Left ventricle myocardium inferior (tissue), 1 donor: ENCODE measurements at places on chromosomes 12 and 14. TPM values are rescaled to one million over a fixed set of nuclear protein-coding genes. Genes with fewer than 3 reads are reported as not detected.

- no peaks in the 10 kb centered on the region for H3K4me1 ChIP-seq
- H3K36me3 ChIP-seq = no peaks in the 10 kb centered on the region
- H3K4me3 ChIP-seq = no peak overlapping the region
- peaks cover 86% of the 10 kb centered on the region for H3K27me3 ChIP-seq
Measured at GRCh38 chr14:94675036-94675435, 62.8 kb downstream of the SERPINA3 start.

DNA sequence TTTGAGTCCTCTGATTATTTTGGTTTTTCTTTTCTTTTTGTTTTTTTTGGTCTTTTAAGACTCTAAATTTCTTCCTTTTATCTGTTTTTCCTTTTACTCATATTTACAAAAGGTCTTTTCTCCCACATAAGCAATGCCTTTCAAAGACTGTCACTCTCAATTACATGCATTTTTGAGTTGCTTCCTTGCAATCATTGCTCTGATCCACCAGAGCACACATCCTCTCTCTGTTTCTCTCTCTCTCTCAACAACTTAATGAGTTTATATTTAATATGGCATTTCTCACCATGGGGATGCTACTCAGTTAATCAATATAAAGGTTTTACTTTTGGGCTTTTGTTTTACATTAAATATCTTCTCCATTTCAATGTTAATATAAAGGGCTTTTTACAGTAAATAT, 62.7 kb upstream of the OR10AD1 start:
- no peak overlapping the region for H3K4me3 ChIP-seq
- no peaks in the 10 kb centered on the region for H3K27me3 ChIP-seq
- H3K4me1 ChIP-seq = no peaks in the 10 kb centered on the region
- DNase-seq = no peak
- no peaks in the 10 kb centered on the region for H3K36me3 ChIP-seq

DNA sequence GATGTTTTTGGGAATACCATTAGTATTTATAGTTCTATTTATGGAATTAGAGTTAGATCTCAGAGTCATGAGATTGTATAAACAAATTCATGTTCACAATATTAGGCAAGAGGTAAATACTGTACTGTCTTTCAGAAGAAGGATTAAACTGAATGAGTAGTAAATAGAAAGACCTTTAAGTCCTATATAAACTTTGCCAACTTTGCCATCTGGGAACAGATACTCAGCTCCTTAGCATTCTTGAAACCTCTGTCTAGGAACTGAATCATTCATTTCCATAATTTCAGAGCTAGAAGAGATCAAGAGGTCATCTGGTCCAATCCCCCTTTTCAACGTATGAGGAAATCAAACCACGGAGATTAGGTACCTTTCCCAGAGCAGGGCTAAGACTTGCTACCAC, 141.1 kb downstream of the CAND1 start:
- no peak overlapping the region for H3K27ac ChIP-seq
- no peak overlapping the region for H3K4me3 ChIP-seq
- H3K36me3 ChIP-seq = no peaks in the 10 kb centered on the region
- H3K27me3 ChIP-seq = no peaks in the 10 kb centered on the region
- H3K4me1 ChIP-seq = peaks cover 12% of the 10 kb centered on the region

GRCh38 chr12:114397978-114398881, 7.7 kb downstream of the TBX5 start:
- peaks cover 83% of the 10 kb centered on the region for H3K27me3 ChIP-seq
- H3K4me3 ChIP-seq = no peak overlapping the region
- no peak overlapping the region for H3K27ac ChIP-seq
- peaks cover 32% of the 10 kb centered on the region for H3K36me3 ChIP-seq

DNA sequence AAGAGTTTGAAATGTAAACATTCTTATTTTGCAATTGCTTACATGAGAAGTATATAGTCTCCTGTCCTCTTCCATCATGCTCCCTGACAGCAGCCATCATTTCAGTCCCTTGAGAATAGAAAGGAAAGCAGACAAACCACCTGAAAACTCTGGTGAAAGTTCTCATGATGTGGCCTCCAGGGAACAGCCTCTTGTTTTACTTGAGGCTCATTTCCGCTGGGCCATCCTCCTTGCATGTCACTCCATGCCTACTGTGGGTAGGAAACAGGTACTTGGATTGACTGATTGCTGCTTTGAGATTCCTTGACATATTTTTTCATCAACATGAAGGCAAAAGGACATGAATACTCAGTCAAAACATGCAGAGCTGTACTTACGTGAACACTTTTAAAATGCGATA, 6.0 kb downstream of the SYT1 start:
- H3K27me3 ChIP-seq = peaks cover 21% of the 10 kb centered on the region
- no peaks in the 10 kb centered on the region for H3K4me1 ChIP-seq
- no peak overlapping the region for H3K27ac ChIP-seq
- no peak for DNase-seq
- no peak overlapping the region for H3K4me3 ChIP-seq

- H3K27ac ChIP-seq = peak overlapping the region; percentile 98
- peak overlapping the region; percentile 100 for H3K4me3 ChIP-seq
- no peaks in the 10 kb centered on the region for H3K27me3 ChIP-seq
- peaks cover 23% of the 10 kb centered on the region for H3K36me3 ChIP-seq
Measured at GRCh38 chr12:113184098-113184899, 979 bp downstream of the DDX54 start.

The CABP1 gene
- total RNA-seq = 4.2 TPM

DNA sequence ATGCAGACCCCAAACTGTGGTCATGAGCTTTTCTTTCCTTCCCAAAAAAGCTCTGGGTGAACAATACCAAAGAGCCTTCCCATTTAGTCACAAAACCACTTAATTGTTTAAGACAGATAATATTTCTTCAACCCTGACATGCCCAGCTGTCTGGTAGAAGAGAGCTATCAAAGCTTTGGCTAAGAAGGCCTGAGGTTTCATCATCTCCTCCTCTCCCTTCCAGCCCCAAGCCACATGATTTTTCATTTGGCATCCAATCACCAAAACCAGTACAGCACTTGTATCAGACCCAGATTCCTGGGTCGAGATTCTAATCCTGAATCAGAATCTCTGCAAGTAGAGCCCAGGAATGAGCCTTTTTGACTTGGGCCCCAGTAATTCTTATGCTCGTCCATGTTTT, 199.6 kb upstream of the TMEM260 start:
- no peak overlapping the region for H3K27ac ChIP-seq
- no peak for DNase-seq
- H3K4me1 ChIP-seq = peaks cover 7% of the 10 kb centered on the region
- H3K4me3 ChIP-seq = no peak overlapping the region
- no peaks in the 10 kb centered on the region for H3K27me3 ChIP-seq
- no peaks in the 10 kb centered on the region for H3K36me3 ChIP-seq

- H3K4me1 ChIP-seq = peaks cover 4% of the 10 kb centered on the region
- H3K36me3 ChIP-seq = no peaks in the 10 kb centered on the region
- H3K27me3 ChIP-seq = no peaks in the 10 kb centered on the region
- DNase-seq = peak; percentile 67
- H3K27ac ChIP-seq = no peak overlapping the region
Measured at GRCh38 chr12:53287741-53288216, 7.6 kb upstream of the PFDN5 start.

DNA sequence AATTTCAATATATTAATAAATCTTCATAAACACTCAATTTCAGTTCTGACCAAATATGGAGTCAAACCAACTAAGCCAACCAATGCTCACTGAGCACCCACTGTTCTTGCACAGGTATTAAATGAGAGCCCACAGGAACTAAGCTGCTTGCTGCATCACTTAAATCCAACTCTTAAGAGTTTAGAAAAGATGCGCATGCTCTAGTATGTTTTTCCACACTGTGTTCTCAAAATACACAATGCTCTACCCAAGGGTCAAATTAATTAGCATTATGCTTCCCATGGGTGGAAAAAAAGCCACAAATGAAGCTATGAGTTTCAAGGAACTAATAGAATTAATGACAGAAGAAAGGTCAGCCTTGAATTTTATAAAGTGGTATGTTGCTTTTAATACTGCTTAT, 3.7 kb upstream of the GPHB5 start:
- no peak for DNase-seq
- H3K27ac ChIP-seq = no peak overlapping the region
- no peaks in the 10 kb centered on the region for H3K4me1 ChIP-seq
- H3K27me3 ChIP-seq = no peaks in the 10 kb centered on the region
- no peak overlapping the region for H3K4me3 ChIP-seq
- no peaks in the 10 kb centered on the region for H3K36me3 ChIP-seq

The PLCZ1 gene
- total RNA-seq = 0.49 TPM

GRCh38 chr12:128008341-128008740, 258.6 kb upstream of the TMEM132C start:
- no peak overlapping the region for H3K27ac ChIP-seq
- no peaks in the 10 kb centered on the region for H3K4me1 ChIP-seq
- H3K36me3 ChIP-seq = no peaks in the 10 kb centered on the region
- H3K27me3 ChIP-seq = peaks cover 26% of the 10 kb centered on the region
- no peak overlapping the region for H3K4me3 ChIP-seq

- H3K27ac ChIP-seq = no peak overlapping the region
- H3K4me3 ChIP-seq = no peak overlapping the region
- peaks cover 64% of the 10 kb centered on the region for H3K4me1 ChIP-seq
Measured at GRCh38 chr12:124485371-124485770, 82.0 kb downstream of the NCOR2 start.

- H3K4me1 ChIP-seq = no peaks in the 10 kb centered on the region
- H3K4me3 ChIP-seq = no peak overlapping the region
- no peak for DNase-seq
Measured at GRCh38 chr14:100788517-100788916, 37.4 kb upstream of the MEG3 start.

- no peak overlapping the region for H3K27ac ChIP-seq
- H3K4me3 ChIP-seq = no peak overlapping the region
- H3K4me1 ChIP-seq = no peaks in the 10 kb centered on the region
- no peak for DNase-seq
- H3K36me3 ChIP-seq = no peaks in the 10 kb centered on the region
Measured at GRCh38 chr12:90226211-90226610, 517.6 kb upstream of the ATP2B1 start.

DNA sequence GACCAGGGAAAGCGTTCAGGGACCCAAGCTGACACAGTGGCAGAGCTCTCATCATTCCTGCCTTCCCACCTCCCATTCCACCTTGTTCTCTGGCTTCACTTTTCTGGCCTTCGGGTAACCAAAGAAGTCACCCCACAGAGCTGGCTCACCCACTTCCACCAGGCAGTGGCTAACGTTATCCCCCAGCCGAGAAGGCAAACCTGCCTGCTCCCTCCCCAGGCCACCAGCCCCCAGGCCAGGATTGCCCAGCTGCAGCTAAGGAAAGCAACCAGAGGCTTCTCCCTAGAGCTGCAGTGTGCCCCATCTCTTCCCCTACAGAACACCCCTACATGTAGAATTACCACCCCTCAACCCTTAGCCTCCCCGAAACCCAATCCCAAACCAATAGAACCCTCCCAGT, 22.2 kb downstream of the CCDC88C start:
- peaks cover 41% of the 10 kb centered on the region for H3K4me1 ChIP-seq
- peaks cover 100% of the 10 kb centered on the region for H3K27me3 ChIP-seq
- no peak overlapping the region for H3K27ac ChIP-seq
- no peaks in the 10 kb centered on the region for H3K36me3 ChIP-seq
- no peak for DNase-seq

The CLEC4A gene
- total RNA-seq = 1.5 TPM

The TAS2R14 gene
- 0.58 TPM for total RNA-seq

The RPGRIP1 gene
- total RNA-seq = 0.30 TPM

- no peak overlapping the region for H3K27ac ChIP-seq
- H3K27me3 ChIP-seq = no peaks in the 10 kb centered on the region
- no peaks in the 10 kb centered on the region for H3K36me3 ChIP-seq
- no peak for DNase-seq
- H3K4me1 ChIP-seq = peaks cover 3% of the 10 kb centered on the region
Measured at GRCh38 chr12:43294916-43295315, 257.1 kb downstream of the ADAMTS20 start.

GRCh38 chr12:750366-751191, 1.8 kb upstream of the WNK1 start:
- H3K27ac ChIP-seq = peak overlapping the region; percentile 99
- no peaks in the 10 kb centered on the region for H3K27me3 ChIP-seq
- no peak for DNase-seq
- peak overlapping the region; percentile 92 for H3K4me3 ChIP-seq

GRCh38 chr14:92774572-92774971, 19.5 kb upstream of the GOLGA5 start:
- no peaks in the 10 kb centered on the region for H3K4me1 ChIP-seq
- H3K27me3 ChIP-seq = no peaks in the 10 kb centered on the region
- no peak for DNase-seq
- H3K36me3 ChIP-seq = no peaks in the 10 kb centered on the region

- DNase-seq = no peak
- no peaks in the 10 kb centered on the region for H3K4me1 ChIP-seq
- H3K27me3 ChIP-seq = peaks cover 24% of the 10 kb centered on the region
- H3K27ac ChIP-seq = peak overlapping the region; percentile 16
Measured at GRCh38 chr12:64395739-64396138, 5.2 kb upstream of the C12orf56 start.

The C12orf54 gene
- not detected for total RNA-seq

DNA sequence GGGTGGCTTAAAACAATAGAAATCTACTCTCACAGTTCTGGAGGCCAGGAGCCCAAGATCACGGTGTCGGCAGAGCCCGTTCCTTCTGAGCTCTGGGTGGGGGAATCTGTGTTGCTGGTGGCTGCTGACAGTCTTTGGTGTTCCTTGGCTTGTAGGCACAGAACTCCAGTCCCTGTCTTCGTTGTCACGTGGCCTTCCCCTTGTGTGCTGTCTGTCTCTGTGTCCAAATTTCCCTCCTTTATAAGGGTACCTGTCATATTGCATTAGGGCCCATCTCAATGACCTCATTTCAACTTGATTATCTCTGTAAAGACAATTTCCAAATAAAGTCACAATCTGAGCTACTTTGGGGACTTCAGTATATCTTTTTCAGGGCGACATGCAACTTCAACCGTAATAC, 81.6 kb downstream of the CCDC92 start:
- peaks cover 84% of the 10 kb centered on the region for H3K27me3 ChIP-seq
- no peak overlapping the region for H3K4me3 ChIP-seq
- H3K27ac ChIP-seq = no peak overlapping the region
- DNase-seq = no peak

DNA sequence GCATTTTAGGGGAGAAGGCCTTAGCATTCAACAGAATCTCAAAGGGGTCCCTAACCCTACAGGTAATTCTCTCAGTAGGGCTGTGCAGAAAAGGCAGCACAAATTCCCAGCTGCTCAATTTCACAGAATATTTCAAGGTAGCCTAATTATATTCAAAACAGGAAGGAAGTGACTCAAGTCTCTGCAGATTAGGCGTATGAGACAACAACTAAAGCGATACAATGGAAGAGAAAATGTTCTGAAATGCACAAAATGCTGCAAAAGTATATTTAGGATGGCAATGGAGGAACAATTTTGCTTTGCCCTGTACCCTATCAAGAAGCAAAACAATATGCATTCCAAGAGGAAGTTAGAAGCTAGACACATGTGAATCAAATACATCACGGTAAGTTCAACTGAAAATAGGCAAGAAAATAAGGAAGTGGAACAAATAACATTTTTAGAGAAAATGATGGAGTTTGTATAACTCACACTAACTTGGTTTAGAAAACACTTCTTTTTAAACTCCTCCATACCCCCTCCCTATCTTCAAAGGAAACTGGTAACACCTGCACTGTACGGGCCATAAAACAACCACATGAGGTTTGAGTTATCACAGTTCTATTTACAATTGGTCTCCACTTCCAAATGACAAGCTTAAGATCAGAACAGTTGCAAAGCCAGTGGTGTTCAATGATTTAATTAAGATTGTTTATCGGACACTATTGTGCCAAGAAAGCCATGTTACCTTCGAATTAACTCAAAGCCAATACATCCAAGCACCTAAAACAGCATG, 1.6 kb downstream of the GIT2 start:
- no peaks in the 10 kb centered on the region for H3K27me3 ChIP-seq
- H3K27ac ChIP-seq = peak overlapping the region; percentile 94
- no peak for DNase-seq
- peaks cover 15% of the 10 kb centered on the region for H3K36me3 ChIP-seq
- peak overlapping the region; percentile 97 for H3K4me3 ChIP-seq

GRCh38 chr12:75404231-75404630, 13.3 kb downstream of the GLIPR1L2 start:
- no peaks in the 10 kb centered on the region for H3K36me3 ChIP-seq
- no peak overlapping the region for H3K27ac ChIP-seq
- no peaks in the 10 kb centered on the region for H3K27me3 ChIP-seq
- no peak overlapping the region for H3K4me3 ChIP-seq
- no peak for DNase-seq

The MGP gene
- 497 TPM for total RNA-seq
